ENCODE measurements at places on chromosomes 7 and 10.

- no peak for DNase-seq
Observed at GRCh38 chr10:32211046-32211363, 136.0 kb downstream of the EPC1 start.

GRCh38 chr10:36789974-36790373, 335.4 kb upstream of the ANKRD30A start:
- DNase-seq: no peak

DNA sequence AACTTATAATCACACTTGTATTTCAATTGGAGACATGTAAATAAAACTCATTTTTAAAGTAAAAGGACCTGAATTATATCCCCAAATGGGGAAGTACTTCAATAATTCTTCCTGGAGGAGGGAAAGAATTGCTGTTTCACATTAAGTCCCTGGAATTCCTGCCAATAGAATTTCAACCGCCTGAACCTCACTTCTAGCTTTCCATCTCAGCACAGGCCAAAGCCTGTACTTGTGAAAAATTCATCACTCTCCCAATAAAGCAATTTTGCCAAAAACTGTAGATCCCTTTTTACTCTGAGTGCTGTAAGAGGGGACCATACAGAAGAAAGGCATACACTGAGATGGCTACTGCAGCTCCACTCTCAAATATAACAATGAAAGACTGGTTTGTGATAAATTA, 54.8 kb downstream of the CADPS2 start:
- no peak for DNase-seq

DNA sequence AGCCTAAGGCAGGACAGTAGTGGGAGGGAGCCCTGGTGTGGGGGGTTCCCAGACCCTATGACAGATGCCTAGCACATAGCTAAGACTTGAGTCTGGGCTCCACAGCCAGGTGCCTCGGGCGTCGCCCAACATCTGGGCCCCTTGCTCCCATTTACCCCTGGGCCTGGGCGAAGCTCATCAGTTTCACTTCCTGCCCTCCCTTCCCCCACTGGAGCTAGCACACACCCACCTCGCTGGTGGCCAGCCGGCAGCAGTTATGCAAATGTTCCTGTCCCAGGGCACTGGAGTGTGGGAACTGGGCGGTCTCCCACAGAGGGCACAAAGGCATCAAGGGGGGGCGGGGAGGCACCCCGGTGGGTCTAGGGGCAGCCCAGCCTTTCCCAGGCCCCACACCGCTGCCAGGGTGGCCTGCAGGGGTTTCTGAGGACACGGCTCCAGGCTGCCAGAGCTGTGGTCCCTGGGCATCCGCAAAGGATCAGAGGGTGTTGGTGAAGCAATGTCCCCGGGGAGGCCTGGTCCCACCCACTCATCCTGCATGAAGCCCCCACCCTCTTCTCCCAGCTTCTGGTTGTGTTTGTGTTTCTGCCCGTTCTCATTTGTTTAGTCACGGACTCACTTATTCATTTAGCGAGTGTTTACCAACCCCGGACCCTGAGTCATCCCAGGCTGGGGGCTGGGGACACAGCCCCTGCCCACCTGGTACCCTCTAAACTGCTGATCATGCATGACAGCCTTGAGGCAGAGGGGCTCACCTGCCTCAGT, 20.4 kb downstream of the SH2B2 start:
- no peak for DNase-seq

DNA sequence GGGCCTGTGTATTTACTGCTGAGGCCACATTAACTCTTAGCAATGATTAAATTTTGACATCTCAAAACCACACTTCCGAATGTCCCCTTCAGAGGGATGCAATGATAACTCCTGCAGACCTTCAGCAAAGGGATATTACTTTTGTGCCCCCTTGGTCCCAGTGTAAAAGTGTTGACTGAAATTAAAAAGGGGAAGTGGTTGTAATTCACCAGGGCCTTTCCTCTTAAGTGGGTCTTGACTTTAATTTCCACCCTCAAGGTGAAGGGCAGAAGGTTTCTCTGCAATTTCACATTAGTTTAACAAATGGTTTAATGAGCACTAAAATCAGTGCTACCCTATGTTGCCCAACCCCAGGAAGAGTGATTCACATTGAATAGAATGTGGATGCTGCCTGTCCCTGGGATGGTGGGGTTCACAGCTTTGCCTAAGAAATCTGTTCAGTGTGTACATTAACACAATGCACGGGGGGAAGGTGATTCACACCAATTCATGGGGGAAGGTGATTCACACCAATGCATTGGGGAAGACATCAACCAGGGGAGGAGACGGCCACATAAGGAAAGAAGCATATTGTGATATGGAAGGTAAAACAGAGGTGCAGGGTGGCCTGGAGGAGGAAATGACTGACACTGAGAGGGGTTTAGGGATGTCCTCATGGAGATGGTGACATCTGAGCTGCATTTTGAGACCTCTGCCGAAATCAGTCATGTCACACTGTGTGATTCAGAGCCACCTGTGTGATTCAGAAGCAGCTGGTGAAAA, 19.4 kb upstream of the TNS3 start:
- DNase-seq: no peak

DNA sequence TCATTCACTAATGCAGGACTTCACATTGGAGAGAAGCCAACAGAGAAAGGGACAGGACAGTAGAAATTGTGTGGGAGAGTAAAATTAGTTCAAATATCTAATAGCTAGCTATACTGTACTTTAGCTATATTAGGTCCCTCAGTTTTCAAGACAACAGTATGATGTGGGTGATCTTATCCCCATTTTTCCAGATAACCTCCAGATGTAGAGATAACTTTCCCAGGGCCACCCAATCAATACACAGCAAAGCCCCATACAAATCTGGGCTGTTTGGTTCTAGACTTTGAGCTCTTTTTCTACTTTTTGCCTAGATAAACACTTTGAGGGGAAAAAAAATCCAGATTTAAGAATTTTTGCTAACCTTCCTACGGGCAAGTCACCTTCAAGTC, 482 bp upstream of the CLDN12 start:
- no peak for DNase-seq

- DNase-seq: no peak
Observed at GRCh38 chr10:24235471-24235870, 26.5 kb downstream of the KIAA1217 start.

GRCh38 chr7:28269700-28270361, 89.2 kb upstream of the JAZF1 start:
- no peak for DNase-seq

- DNase-seq: no peak
Observed at GRCh38 chr10:126953886-126954285, 48.7 kb downstream of the DOCK1 start.

DNA sequence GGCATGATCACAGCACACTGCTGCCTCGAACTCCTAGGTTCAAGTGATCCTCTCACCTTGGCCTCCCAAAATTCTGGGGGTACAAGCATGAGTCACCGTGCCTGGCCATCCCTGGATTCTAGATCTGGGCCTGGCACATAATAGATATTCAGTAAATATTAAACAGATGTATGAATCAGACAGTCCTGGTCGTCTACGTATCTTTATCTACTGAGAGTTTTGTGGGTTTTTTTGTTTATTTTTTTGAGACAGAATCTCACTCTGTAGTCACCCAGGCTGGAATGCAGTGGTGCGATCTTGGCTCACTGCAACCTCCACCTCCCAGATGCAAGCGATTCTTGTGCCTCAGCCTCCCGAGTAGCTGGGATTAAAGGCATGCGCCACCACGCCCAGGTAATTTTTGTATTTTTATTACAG, 24.3 kb upstream of the ITGB1 start:
- DNase-seq: no peak

DNA sequence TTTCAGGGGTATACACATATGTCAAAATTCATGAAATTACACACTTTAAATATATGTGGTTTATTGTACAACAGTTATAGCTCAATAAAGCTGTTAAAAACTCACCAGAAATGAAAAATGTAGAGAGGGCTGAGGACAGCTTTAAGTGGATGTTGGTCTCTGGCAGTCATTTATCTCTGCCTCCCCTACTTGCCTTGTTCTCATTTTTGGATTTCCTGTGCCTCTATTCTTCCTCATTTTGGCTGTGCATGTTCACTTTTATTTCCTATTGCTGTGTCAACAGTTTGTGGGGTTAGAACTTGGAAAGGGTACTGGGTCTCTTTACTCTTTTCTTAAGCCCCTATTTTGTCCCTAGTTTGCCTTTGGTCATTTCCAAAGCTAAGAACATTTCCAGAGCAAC, 18.6 kb upstream of the MEST start:
- no peak for DNase-seq

DNA sequence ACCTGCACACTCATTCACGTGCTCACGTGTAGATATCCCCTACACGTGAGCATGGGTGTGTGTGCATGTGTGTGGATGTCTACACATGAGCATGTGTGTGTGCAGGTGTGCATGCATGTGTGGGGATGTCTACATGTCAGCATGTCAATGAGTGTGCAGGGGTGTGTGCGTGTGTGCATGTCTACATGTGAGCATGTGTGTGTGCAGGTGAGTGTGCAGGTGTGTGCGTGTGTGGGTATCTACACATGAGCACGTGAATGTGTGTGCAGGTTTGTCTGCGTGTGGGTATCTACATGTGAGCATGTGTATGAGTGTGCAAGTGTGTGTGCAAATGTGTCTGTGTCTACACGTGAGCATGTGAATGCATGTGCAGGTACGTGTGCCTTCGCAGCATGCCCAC, 274.8 kb downstream of the PTPRN2 start:
- no peak for DNase-seq

DNA sequence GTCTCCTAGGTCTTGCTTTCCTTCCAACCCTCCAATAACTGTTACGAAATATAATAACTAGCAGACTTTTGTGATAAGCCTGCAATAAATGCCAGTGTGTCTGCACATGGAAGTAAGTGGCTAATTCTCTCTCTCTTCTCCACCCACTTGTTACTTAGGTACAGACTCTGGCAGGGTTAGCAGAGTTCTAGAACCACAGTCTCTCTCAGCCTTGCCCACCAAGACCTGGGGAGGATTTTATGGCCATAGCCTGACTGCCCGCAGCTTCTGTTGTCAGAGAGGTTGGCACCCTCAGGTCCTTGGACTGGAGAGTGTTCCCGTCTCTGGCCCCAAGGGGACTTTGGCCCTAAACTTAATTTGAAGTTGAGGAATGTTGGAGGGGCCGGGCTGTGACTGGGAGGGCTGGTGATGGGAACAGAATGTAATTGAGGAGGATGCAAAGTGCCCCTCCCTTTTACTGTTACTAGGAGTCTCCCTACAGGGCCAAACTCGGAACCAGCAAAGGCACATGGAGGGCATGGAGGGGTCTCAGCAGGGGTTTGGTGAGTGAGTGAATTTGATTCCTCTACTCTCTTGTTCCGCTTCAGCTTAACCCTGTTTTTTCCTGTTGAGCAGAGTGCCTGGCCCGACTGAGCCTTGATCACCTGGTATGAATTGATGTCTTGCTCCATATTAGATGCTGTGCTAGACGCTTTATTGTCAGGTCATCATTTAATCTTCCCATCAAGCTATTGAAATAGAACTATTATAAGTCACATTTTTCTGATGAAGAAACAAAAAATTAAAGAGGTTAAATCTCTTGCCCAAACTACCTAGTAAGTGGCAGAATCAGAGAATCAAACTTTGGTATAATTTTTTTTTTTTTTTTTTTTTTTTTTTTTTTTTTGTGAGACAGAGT, 37.0 kb upstream of the LCOR start:
- no peak for DNase-seq

GRCh38 chr7:930975-931758, 23.3 kb downstream of the ADAP1 start:
- no peak for DNase-seq

- DNase-seq: no peak
Observed at GRCh38 chr10:70843776-70844489, 28.2 kb downstream of the SGPL1 start.

GRCh38 chr10:86104156-86104555, 262.4 kb downstream of the GRID1 start:
- DNase-seq: no peak

- no peak for DNase-seq
Observed at GRCh38 chr10:102435529-102436233, 3.3 kb upstream of the CUEDC2 start.

DNA sequence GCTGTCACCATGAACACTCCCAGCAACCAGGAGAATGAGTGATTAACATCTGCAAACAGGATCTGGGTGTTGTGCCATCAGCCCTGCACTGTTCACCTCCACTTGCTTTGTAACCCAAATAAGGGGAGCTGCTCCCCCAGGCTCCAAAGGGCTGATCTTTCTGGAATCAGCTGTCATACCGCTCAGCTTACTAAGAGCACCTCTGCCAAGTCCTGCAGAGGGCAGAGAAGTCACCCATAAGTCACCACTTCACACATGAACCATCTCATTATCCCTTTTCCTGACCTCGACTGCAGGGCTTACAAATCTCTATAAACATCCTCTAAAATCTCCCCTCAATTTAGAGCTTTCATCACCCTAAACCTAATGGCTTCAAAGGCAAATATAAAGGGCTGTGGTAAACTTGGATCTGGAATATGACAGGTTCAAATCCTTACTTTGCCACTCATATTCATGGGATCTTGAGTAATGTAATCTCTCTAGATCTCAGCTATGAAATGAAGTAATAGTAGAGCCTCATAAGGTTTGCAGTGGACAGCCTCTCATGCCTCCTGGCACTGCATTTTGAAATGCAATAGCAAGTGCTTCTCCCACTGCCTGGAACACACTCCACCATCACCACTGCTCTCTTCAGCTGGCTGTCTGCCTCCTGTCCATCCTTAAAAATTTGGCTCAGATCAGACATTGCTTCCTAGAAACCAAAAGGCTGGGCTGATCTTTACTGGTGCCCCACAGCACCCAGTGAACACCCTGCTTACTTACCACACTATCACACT, 38.8 kb downstream of the ERLIN1 start:
- no peak for DNase-seq

DNA sequence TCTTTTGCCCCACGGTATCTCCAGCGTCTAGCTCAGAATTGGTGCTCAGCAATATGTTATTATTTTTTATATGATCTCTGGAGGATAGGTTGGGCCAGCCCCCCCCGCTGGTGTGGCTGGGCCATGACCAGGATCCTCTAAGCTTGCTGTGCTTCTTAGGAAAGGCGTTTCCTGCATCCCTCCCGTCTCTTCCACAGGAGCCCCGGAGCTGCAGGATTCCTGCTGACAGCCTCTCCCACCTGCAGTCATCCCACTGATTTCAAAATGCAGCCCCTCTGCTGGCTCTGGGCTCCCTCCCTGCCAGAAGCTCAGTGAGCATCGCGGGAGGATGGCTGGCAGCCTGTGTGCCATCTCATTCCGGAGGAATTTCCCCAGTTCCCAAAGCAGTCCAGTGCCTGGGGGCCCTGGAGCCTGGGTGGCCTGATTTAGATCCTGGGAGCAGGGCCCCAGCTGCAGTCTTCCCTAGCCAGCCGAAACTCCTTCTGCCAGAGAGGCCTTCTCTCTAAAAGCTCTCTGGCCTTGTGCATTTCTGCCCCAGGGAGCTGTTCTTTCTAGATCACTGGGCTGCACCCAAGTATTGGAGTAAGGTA, 21.8 kb upstream of the GOLGA7B start:
- DNase-seq: no peak

GRCh38 chr7:23191022-23191421, 9.2 kb downstream of the NUP42 start:
- no peak for DNase-seq

DNA sequence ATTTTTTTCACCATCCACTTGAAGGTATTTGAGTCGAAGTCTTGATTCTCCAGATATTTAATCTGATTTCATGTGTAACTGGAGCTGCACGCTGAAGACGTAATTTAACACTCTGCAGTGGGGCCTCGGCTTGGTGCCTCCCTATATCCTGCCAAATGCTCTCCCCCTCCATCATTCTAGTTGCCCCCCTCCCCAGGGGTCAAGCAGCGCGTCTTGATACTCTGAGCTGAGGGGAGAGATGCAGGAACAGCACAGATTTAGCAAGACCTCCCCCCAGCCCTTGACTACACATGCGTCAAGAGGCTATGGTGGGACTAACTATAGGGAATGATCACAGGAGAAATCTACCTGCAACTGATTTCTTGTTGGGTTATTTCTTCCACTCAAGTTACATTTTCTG, 85.8 kb downstream of the PRPF18 start:
- peak; percentile 27 for DNase-seq
